CD4-positive, CD25-positive, alpha-beta regulatory T cell (primary cell): ENCODE measurements at places on chromosomes 7 and 10.

DNA sequence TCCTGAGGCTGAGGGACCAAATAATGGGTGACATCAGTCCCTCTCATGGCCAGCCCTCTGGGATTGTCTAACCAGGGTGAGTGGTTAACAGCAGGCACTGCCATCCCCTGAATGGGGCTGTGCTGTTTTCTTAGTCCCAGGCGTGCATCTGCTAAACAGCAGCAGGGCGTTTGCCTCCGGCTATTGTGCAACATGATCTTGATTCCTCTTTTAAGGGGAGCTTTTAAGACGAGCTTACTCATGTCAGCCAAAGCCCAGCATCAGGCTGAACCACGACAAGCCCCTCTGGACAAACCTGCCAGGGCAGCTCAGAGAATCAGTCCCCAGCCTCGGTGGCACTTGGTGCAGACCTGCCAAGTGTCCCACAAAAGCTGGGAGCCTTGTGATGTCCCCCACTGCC is 16.2 kb upstream of the IGFBP3 start:
- DNase-seq, result no peak

DNA sequence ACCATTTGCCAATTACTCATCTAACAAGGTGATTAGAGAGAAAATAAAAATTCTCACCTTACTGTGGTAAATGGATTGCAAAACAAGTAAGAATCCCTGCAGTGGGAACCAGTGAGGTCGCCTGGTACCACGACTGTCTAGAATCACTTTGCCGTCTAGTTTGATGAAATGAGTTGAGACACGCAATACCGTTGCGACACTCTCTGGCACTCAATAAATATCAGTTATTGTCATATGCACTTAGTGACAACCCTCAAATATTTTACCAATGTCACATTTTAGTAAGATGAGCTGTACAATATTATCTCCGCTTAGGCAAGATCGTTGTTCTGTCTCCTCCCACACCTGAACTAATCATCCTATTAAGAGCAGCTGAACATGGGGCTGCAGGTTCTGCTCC is 114.4 kb upstream of the ADARB2 start:
- no peak for DNase-seq

DNA sequence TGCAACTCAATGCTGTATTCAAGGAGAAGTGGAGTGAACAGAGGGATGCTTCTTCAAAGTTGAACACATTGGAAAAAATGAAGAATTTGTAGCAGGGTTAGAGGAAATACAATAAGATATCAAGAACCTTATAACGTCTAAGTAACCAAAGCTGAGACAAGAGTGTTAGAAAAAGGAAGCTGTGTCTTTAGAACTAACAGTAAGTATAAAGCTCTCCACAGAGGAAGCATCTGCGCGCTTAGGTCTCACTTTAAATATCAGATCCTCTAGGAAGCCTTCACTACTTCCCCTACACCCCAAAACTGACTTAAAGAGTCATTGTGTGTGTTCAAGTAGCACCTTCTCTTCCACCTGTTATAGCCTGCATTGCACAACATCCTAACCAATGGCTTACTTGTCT is 43.0 kb downstream of the CH25H start:
- DNase-seq, result no peak

DNA sequence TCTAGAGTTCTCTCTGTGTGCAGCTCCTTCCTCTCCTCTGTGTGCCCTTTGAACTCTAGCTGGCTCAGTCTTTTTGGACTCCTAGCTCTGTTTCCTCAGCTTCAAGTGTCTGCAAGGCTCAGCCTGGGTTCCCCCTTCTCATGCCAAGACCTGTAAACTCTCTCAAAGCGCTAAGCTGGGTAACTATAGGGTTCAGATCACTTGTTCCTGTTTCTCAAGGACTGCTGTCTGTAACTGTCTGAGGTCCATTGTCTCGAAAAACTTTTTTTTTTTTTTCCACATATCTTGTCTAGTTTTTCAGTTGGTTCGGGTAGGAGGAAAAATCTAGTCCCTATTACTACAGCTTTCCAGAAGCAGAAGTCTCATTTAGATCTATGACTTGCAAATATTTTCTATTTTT is 46.6 kb upstream of the PPP1R17 start:
- DNase-seq, result no peak

- no peak for DNase-seq
These were observed 5.1 kb upstream of the CYP26A1 start for GRCh38 chr10:93068411-93069244.

DNA sequence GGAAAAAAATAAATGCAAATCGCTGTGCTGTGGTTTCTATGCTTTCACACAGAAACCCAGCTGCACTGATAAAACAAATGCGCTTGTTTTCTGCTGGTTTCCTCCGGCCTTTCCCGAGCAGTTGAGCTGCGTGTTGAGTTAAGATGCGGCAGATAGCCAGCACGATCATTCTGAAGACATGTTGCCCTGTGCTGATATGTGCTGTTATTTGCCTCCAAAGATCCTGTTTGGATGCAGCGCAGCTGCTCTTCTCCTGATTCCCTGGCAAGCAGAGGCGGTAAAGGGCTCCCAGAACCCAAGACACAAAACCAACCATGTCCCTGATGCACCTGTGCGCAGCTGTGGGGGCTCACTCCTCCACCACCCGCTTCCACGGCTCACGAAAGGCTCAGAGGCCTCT is 225.4 kb downstream of the PAXIP1 start:
- DNase-seq, result no peak

DNA sequence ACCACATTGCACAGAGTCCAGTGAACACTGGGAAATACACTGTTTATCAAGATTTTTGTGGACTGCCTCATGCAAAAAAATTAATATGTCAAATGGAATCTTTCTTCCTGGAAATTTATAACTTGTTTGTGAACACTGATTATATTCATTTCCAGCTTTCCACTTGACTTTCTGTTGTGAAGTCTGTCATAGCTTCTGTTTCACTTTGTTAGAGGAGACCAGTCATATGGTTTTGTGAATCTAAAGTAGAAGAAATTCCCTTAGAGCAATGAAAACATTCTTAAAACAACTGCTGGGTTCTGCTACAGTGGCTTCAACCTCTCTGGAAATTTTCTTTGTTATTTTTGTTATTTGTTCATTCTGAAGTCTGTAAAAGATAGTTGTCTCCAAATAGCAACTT is 349.5 kb upstream of the NFE2L3 start:
- no peak for DNase-seq

- DNase-seq, result no peak
These were observed 9.7 kb downstream of the GBX1 start for GRCh38 chr7:151157645-151158329.
